ENCODE measurements at places on chromosomes 11 and 22. TPM values are rescaled to one million over a fixed set of nuclear protein-coding genes. Genes with fewer than 3 reads are reported as not detected.

Gene EXPH5
- polyA plus RNA-seq = 0.27 TPM

DNA sequence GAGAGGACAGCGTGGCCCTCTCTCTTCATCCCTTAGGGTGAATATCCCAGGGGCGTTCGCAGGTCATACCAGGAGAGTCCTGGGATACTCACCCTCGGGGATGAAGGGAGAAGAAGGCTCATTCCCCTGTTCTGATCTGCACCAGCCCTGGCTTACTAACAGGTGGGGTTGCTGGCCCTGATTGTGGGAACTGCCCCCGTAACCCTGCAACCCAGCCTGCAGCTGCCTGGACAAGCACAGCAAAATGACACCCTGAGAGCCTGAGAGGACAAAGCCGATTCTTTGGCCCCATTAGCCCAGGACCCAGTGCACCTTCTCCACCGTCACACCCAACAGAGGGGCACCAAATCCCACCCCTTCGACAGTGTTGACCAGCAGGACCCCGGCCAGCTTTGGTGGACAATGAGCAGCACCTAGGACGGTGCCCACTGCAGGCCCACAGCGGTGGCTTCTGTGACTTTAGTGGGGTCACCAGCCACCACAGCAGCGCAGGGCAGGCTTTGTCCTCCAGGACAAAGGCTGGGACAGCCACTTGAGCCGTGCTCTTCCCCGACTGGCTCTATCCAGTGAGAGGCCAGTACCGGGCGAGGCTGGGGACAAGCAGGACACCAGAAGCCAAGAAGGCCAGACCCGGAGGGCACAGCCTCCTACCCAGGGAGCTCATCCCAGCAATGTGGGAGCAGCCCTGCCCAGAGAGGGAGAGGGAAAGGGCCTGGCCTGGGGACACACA, 98.5 kb upstream of the RTL6 start:
- DNase-seq = no peak
- H3K4me3 ChIP-seq = no peak overlapping the region
- no peaks in the 10 kb centered on the region for H3K4me1 ChIP-seq
- H3K27ac ChIP-seq = no peak overlapping the region
- H3K27me3 ChIP-seq = peaks cover 3% of the 10 kb centered on the region
- H3K36me3 ChIP-seq = no peaks in the 10 kb centered on the region

- peak overlapping the region; percentile 22 for H3K27ac ChIP-seq
- DNase-seq = no peak
- H3K4me3 ChIP-seq = no peak overlapping the region
- H3K36me3 ChIP-seq = no peaks in the 10 kb centered on the region
Measured at GRCh38 chr22:19880786-19881569, 26.3 kb upstream of the GNB1L start.

Gene HSCB
- polyA plus RNA-seq = 31.7 TPM

- no peak overlapping the region for H3K4me3 ChIP-seq
- no peak overlapping the region for H3K27ac ChIP-seq
- no peak for DNase-seq
- H3K36me3 ChIP-seq = peaks cover 68% of the 10 kb centered on the region
- H3K27me3 ChIP-seq = no peaks in the 10 kb centered on the region
Measured at GRCh38 chr11:57410287-57410686, 16.6 kb downstream of the SLC43A3 start.

DNA sequence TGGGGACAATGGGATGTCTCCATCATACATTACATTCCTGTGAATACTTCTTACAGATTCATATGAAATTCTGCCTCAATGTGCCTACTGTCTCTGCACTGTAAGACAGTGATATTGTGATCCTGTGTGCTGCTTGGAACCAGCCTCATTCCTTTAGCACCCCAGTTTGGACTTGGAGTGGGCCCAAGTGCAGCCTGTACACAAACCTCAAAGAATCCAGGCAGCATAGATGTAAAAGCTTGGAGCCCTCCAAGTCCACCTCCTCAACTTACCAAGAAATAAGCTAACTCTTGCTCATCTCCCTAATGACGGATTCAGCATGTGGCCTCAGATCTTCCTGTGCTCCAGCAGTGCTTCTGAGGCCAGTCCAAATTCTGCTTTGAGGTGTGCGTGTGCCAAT, 24.4 kb downstream of the GRAP2 start:
- no peak overlapping the region for H3K4me3 ChIP-seq
- H3K27ac ChIP-seq = no peak overlapping the region
- DNase-seq = no peak
- H3K4me1 ChIP-seq = no peaks in the 10 kb centered on the region
- H3K36me3 ChIP-seq = no peaks in the 10 kb centered on the region

GRCh38 chr22:49158741-49159564, 668.7 kb downstream of the BRD1 start:
- H3K4me1 ChIP-seq = no peaks in the 10 kb centered on the region
- no peaks in the 10 kb centered on the region for H3K36me3 ChIP-seq
- H3K27ac ChIP-seq = no peak overlapping the region
- H3K27me3 ChIP-seq = no peaks in the 10 kb centered on the region
- no peak for DNase-seq
- no peak overlapping the region for H3K4me3 ChIP-seq

Gene KCNJ5
- polyA plus RNA-seq = 37.1 TPM

- DNase-seq = no peak
- no peak overlapping the region for H3K27ac ChIP-seq
- H3K36me3 ChIP-seq = no peaks in the 10 kb centered on the region
- H3K4me1 ChIP-seq = no peaks in the 10 kb centered on the region
- no peaks in the 10 kb centered on the region for H3K27me3 ChIP-seq
Measured at GRCh38 chr22:30654361-30654760, 13.3 kb downstream of the DUSP18 start.

Gene FJX1
- polyA plus RNA-seq = 5.4 TPM

DNA sequence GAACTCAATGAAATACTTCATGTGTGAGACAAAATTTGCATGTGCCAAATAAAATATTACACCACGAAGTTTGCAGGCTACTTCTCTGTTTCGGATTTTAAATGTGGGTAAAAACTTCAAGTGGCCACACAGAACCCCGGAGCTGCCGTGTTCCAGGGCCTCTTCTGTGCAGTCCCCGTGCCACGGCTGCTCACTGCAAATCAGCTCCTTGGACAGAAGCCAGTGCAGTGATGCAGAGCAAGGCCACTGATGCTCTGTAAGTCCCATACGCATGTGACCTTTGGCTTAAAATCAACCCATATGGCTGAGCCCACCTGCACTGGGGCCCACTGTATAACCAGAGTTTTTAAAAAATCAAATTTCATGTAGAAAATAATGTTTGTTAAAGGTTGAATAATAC, 1309.4 kb downstream of the TBC1D22A start:
- no peaks in the 10 kb centered on the region for H3K36me3 ChIP-seq
- no peak for DNase-seq
- H3K27ac ChIP-seq = no peak overlapping the region
- H3K4me1 ChIP-seq = no peaks in the 10 kb centered on the region
- no peak overlapping the region for H3K4me3 ChIP-seq

DNA sequence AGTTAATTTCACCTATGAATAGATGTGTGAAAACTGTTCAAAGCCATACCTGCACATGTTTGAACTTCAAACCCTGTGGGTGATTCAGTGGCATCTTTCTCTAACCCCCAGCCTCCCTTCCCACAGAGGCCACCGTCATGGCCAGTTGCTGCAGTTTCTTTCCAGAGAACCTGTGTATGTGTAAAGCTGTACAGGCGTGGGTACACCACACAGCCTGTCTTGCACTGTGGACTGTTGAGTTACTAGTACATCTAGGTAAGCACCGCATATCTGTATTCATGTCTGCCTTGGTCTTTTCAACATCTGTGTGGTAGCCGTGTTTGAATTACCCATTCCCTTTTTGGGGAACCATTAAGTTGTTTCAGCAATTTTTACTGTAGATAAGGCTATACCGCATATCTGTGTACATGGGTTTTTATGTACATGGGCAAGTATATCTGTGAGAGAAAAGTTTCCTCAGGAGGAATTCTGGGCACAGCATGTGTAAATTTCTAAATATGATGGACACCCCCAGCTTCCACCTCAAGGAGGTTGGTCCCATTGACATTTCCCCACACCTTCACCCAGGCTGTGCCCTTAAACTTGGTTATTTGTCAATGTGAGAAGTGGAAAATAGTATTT, 13.9 kb downstream of the NEAT1 start:
- H3K27ac ChIP-seq = peak overlapping the region; percentile 54
- no peaks in the 10 kb centered on the region for H3K27me3 ChIP-seq
- H3K4me3 ChIP-seq = no peak overlapping the region
- peak; percentile 59 for DNase-seq
- H3K36me3 ChIP-seq = no peaks in the 10 kb centered on the region

GRCh38 chr11:7353100-7353499, 101.4 kb downstream of the SYT9 start:
- no peaks in the 10 kb centered on the region for H3K36me3 ChIP-seq
- no peaks in the 10 kb centered on the region for H3K4me1 ChIP-seq
- DNase-seq = peak; percentile 14
- no peaks in the 10 kb centered on the region for H3K27me3 ChIP-seq

- H3K27ac ChIP-seq = no peak overlapping the region
- no peak for DNase-seq
- H3K4me1 ChIP-seq = peaks cover 5% of the 10 kb centered on the region
- peaks cover 8% of the 10 kb centered on the region for H3K27me3 ChIP-seq
- no peaks in the 10 kb centered on the region for H3K36me3 ChIP-seq
Measured at GRCh38 chr11:16603245-16603644, 135.2 kb upstream of the C11orf58 start.

DNA sequence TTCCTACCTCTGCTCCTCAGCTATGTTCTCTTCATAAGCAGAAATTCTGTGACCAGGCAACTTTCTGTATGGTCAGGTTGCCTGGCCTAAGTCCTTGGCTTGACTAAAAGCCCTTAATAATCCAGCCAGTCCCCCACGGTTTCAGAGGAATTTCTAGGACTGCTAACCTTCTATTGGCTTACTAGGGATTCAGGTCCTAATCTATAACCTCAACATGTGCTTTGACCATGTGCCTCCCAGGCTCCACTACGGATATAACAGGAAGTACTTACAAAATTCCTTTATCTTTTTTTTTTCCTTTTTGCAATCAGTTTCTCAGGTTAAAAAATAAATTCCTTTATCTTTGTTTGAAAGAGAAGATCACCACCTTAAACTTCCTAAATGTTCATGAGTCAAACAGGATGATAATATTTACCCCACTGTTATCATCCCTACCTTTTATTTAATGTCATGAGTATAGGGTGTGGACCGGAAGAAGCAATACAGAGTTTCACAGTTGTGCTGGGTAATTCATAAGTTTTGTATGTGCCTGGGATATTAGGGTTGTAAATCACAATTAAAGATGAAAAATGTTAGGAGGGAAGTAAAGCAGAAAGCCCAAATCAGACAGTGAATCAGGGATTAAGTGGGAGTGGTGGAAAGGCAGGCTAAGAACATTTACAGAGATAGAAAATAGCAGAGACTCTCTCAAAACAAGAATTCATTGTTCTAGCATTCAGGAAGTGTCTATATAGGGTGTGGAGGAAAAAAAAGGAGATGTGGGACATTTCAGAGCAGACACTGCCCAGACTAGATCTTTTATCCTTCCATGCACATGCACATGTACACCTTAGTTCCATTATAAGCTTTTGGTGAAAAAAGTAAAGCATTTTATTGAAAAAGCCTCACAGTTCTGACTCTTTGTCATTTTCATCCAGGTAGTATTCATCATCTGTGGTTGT, 10.7 kb upstream of the POGLUT3 start:
- H3K27ac ChIP-seq = no peak overlapping the region
- no peak for DNase-seq
- no peaks in the 10 kb centered on the region for H3K27me3 ChIP-seq
- no peaks in the 10 kb centered on the region for H3K36me3 ChIP-seq

- H3K36me3 ChIP-seq = no peaks in the 10 kb centered on the region
- H3K4me1 ChIP-seq = peaks cover 3% of the 10 kb centered on the region
- DNase-seq = no peak
- H3K27ac ChIP-seq = peak overlapping the region; percentile 51
- H3K4me3 ChIP-seq = no peak overlapping the region
Measured at GRCh38 chr11:125496529-125496857, 428 bp upstream of the FEZ1 start.

GRCh38 chr11:129041611-129042018, 98.9 kb upstream of the TP53AIP1 start:
- H3K27ac ChIP-seq = no peak overlapping the region
- H3K4me3 ChIP-seq = no peak overlapping the region
- H3K36me3 ChIP-seq = no peaks in the 10 kb centered on the region
- no peaks in the 10 kb centered on the region for H3K4me1 ChIP-seq
- DNase-seq = no peak

DNA sequence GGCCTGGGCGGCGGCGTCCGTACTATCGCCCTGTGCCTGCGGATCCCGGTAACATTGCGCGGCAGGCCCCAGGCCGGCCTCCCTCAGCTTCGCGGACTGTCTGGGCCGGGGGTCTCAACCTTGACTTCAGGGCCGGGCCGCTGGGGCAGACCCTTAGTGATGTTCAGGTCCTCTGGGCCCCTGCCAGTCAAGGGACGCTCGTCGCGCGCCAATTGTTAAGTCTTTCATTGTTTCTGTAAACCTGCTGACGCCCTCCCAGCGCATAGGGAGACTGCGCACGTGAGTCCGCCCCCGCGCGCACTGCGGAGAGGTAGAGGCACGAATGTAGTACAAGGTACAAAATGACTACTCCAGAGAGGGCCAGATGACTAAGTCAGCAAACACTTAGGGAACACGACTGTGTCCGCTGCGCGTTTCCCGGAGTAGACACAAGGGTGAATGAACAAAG, 451 bp upstream of the HDHD5 start:
- no peaks in the 10 kb centered on the region for H3K27me3 ChIP-seq
- H3K36me3 ChIP-seq = no peaks in the 10 kb centered on the region
- H3K4me3 ChIP-seq = peak overlapping the region; percentile 62
- peak; percentile 74 for DNase-seq
- H3K4me1 ChIP-seq = peaks cover 31% of the 10 kb centered on the region

GRCh38 chr11:44565953-44566949, 788 bp downstream of the CD82 start:
- H3K4me1 ChIP-seq = peaks cover 39% of the 10 kb centered on the region
- DNase-seq = no peak
- H3K36me3 ChIP-seq = no peaks in the 10 kb centered on the region
- H3K27me3 ChIP-seq = no peaks in the 10 kb centered on the region
- H3K4me3 ChIP-seq = no peak overlapping the region
- no peak overlapping the region for H3K27ac ChIP-seq

Gene MMP13
- polyA plus RNA-seq = not detected

DNA sequence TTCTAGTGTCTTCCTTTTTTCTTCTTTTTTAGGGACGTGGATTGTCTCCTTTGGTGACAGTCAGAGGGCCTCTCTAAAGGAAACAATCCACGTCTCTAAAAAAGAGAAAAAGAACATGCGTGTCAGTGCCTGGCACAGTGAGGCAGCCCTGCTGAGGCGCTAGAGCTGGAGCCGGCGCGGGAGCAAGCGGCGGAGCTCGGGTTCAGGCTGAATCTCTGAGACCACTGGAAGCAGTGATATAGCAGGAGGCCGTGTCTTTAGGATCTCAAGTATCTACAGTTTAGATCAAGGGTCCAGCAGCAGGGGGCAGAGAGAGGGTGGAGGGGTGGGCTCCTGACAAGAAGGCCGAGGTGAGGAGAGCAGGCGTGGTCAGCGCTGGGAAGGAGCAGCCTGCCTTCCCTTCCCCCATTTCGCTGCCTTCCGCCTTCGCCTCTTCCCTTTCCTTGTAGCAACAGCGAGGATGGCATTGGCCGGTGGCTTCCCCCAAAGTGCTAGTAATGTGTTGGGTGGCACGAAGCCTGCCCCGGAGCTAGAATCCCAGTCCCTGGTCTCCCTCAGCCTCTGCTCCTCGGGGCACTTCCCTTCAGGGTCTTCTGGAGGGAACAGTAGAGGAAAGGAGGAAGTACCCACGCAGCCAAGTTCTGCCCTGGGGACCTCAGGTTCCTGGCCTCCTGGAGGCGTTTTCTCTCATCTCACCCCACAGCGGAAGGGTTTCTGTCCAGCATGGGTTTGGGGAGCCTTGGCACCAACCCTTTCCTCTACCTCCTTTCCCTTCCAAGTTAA, 28.2 kb upstream of the RAB1B start:
- H3K27ac ChIP-seq = no peak overlapping the region
- DNase-seq = no peak
- H3K4me3 ChIP-seq = no peak overlapping the region
- no peaks in the 10 kb centered on the region for H3K4me1 ChIP-seq

All from adrenal gland (tissue), 19 donors.